NCI-H510A treated with DMSO at 0.1 percent for 48 hours (cell line): ENCODE measurements at places on chromosomes 12 and 14.
A peak's percentile ranks its signal among the peaks of the same experiment; 100 is the strongest.

GRCh38 chr12:52296572-52297215 is 5.4 kb upstream of the KRT81 start:
- no peak for DNase-seq

GRCh38 chr12:23431006-23431405 is 518.5 kb downstream of the SOX5 start:
- DNase-seq: no peak

- DNase-seq: no peak
Measured at GRCh38 chr12:129665414-129665813, 238.4 kb downstream of the TMEM132D start.

DNA sequence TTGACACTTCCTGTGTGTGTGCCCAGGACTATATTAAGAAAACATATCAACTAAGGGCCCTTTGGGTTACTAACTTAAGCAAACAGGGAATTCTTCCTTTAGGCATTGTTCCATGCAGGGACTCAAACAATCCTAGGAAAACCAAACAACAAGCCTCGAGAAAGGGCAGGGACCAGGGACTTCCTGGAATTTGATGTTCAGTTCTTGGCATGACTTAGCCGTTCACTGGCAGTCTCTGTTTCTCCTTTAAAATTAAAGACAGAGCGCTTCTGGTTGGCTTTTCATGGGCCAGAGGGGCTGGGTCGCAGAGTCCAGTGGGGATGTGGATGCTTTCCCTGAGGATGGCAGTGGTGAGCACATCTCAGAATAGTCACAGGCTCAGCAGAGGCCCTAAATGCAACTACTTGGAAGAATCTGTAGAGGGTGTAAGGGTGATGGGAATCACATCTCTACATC is 35.2 kb downstream of the RNFT2 start:
- DNase-seq: no peak

DNA sequence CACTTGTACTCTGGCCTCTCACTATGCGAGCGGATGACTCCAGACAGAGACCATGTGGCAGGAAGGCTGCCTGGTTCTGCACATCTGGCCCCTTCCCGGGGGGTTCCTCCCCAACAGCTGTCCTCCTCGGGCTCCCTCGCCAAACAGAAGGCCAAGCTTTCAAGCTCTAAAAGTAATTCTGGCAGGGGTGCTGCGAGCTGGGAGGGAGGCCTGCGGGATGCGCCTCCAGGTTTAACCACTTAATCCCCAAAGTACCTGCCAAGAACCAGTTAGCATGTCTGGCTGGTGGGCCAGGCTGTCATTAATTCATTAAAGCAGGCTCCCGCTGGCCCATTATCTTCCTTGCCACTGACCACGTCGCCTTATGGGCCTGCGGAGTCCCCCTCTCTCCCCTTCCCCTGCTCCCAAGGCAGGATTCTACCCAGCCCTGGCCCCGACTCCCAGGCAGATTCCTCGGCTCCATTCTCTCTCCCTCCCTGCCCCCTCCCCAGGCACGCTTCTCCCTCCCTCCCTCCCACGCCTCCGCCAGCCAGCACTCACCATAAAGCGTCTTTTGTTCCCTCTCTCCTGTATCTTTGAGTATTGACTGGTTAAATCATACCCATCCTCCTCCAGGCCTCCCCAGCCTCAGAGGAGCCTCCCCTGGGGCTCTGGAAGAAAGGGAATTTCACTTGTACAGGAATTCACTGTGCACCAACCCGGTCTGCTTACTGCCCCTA is 4.9 kb downstream of the HRK start:
- DNase-seq: no peak

DNA sequence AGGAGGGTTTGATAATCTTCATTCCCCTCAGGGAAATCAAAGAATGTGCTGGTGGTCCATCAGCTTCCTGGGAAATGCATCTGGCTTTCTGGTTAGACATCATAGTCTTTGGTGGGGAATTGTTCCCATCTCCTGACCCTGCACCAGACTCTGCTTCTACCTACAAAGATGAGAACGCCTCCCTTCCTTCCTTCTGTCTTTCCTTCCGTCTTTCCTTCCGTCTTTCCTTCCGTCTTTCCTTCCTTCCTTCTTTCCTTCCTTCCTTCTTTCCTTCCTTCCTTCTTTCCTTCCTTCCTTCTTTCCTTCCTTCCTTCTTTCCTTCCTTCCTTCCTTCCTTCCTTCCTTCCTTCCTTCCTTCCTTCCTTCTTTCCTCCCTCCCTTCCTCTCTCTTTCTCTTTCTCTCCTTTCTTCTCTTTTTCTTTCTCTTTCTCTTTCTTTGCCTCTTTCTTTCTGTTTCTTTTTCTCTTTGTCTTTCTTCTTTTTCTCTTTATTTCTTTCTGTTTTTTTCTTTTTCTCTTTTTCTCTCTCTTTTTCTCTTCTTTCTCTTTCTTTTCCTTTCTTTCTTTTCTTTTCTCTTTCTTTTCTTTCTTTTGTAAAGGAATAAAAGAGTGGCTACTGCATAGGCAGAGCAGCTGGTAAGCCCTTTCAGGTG is 189.0 kb upstream of the ARHGAP5 start:
- DNase-seq: no peak

- peak; percentile 43 for DNase-seq
Measured at GRCh38 chr14:68248481-68249255, 429.1 kb downstream of the RAD51B start.

DNA sequence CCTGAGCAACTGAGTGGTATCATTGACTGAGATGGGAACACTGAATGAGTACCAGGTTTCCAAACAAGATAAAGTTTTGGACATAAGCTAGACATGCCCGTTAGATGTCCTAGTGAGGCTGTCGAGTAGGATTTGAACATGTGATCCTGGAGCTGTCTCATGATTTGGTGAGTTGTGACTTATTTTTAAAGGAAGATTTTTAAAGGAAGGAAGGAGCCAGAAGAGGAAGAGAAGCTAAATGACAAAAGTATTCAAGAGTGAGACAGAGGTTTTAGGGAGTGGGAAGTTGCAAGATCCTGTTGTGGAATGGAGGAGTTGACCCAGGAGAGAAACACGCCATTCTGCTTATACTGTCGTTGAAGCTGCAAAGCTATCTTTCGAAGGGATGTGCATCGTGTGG is 82.1 kb downstream of the SAMD4A start:
- DNase-seq: no peak

DNA sequence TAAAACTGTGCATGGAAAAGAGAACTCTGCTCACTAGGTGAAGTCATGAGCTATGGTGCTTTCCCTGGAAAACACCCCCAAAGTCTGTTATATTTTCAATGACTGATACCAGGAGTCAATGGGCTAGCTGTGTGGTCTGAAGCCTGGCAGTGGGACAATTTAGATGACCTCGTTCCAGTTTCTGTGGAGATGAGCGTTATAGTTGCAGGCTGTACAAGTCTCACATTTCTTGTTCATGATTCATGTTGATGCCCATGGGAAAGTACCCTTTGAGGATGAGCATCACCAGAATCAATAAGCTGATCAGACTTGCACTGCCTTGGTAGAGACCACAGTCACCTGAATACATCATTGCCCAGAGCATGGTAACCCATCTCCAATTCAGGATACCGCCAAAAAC is 70.7 kb downstream of the NOVA1 start:
- no peak for DNase-seq

DNA sequence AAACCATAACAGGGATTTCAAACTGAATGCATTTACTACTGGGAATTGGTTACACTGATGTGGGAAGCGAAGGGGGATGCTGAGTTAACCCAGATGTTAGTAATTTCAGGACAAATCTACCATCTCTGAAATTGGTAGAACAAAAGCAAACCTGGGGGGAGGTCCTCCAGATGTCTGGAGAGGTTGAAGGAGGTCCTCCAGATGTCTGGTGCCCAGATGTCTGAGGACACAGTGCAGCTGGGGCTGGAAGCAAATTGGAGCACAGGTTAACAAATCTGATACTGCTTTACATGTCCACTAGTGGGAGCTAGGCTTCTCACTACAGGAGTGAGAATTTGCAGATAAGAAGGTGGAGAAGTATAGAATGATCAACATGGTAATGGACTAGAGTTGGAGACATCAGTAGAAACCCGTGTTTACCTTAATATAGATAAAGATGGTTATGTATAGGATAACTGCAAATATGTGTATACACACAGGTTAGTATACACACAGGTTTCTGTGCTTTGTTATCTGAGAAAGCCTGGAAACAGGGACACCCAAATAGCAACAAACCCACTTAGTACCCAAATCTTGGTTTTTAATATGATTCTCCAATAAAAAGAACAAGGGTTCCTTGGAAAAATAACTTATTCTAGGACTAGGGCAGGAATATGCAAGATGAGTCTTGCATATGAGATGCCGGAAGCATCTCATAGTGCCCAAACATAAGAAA is 162.5 kb downstream of the C12orf50 start:
- no peak for DNase-seq

- DNase-seq: no peak
Measured at GRCh38 chr12:76967181-76967885, 88.5 kb upstream of the CSRP2 start.

DNA sequence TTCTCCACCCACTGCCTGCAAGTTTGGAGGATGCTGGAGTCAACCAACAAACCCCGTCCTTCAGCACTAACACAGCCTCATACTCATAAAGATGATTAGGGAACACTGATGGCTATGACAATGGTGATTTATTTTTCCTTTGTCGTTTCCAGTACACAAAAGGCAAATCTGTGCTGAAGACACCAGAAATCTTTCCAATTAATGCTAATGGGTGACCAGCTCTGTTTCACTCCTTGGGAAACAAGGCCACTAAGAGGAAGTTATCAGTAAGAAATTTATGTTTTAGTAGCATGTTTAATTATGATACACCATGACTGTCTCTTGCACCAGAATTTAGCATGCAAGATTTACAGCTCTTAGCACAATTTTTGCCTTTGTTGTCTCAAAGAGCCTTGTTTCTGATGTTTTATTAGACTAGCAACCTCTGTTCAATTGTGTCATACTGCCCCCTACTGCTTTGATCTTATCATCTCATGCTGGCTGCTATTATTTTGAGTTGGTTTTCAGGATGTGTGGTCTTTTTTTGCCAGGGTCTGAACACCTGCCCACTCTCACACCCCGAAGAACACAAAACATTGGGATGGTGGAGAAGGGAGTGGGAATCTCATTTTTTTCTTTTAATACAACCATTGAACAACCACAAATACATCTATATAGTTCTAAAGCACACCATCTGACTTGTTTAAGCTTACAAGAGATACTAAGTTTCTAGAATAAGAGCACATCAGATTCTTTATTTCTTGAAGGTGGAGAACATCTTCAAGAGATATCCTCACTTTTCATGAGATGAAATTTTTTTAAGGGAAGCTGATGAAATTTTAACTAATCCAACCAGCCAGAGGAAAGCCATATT is 160.9 kb downstream of the SPTSSA start:
- DNase-seq: peak; percentile 84

DNA sequence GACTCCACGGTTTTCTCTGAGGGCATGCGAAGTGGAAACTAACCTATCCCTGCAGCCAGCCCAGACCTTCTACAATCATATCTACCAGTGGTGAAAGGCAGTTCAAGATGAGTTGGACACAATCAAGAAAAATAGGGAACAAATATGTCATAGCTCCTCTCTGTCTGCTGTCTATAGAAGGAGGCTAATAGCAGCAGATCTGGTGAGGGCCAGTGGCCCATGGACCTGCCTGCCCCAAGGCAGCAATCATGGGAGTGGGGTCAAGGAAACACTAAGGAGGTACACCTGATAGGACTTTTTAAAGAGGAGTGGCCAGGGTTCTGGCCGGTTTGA is 149.5 kb downstream of the PRKCH start:
- no peak for DNase-seq

- peak; percentile 44 for DNase-seq
Measured at GRCh38 chr12:115306380-115306779, 622.4 kb upstream of the TBX3 start.

- DNase-seq: no peak
Measured at GRCh38 chr12:75969768-75970167, 61.8 kb downstream of the PHLDA1 start.

GRCh38 chr12:119692997-119693396 is 25.1 kb downstream of the PRKAB1 start:
- no peak for DNase-seq

- no peak for DNase-seq
Measured at GRCh38 chr12:29337325-29337724, 43.6 kb downstream of the ERGIC2 start.

GRCh38 chr12:130375296-130376287 is 37.9 kb downstream of the PIWIL1 start:
- DNase-seq: no peak

GRCh38 chr12:3537719-3538465 is 46.9 kb downstream of the PRMT8 start:
- peak; percentile 54 for DNase-seq

GRCh38 chr12:52020539-52021336 is 14.0 kb downstream of the TAMALIN start:
- peak; percentile 26 for DNase-seq

GRCh38 chr14:88955455-88955854 is 131.0 kb downstream of the TTC8 start:
- DNase-seq: no peak

- no peak for DNase-seq
Measured at GRCh38 chr14:103074729-103075367, 9.2 kb upstream of the LBHD2 start.

GRCh38 chr12:56151672-56152131 is 685 bp upstream of the MYL6B start:
- DNase-seq: peak; percentile 78

DNA sequence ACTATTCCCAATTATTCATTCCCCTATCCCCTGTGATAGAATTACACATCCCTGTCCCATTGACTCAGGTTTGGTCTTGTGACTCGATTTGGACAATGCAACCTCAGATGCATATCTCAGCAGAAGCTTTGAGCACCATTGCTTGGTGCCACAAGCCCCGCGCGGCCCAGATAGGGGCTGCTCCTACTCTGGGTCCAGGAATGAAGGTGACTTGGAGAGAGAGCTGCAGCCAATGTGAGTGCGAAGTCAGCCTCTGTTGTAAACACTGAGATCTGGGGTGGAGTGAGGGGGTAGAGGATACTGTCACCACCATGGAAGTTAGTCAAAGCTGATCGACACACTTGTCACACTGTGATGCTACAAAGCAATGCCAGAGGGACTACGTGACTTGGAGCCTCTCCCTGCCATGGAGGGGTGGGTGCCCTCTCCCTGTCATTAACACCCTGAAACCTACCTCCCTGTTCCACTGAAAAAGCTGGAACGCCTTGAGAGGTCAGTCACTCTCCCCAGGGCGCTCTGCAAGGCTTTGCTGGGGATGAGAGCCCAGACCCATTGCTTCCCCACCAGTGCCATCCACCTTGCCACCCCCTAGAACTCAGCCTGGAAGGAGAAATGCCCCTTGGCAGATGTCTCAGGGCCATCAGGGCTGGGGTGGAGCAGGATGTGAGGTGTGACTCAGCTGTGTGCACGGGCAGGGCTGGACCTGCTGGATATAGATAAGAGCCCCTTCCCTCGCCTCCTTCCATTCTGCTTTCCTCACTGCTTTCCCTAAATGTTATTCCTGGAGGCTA is 6.6 kb upstream of the PLEK2 start:
- no peak for DNase-seq

DNA sequence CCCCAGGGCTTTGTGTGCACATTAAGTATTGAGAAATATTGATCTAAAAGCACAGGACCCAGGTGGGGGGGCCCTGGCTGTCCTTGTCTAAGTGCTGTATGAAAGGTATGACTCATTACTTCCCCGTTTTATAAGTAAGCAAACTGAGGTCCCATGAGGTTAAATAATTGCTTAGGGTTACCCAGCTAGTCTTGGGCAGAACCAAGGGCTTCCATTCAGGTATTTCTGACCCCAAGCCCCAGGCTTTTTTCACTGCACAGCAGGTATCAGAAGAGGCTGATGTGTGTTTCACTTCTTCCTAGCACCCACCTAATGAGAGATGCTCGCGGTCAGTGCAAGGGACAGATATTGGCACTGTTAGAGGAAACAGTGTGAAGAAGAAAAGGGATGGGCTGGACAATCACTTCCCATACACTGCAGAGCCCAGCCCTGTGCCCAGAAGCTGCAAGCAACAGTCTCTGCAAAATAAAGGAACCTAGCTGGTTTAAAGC is 4.7 kb upstream of the TC2N start:
- no peak for DNase-seq

- DNase-seq: no peak
Measured at GRCh38 chr12:68350753-68351152, 18.6 kb upstream of the MDM1 start.
